Hepatic stellate cell (primary cell): ENCODE measurements at places on chromosomes 12 and 14.

GRCh38 chr14:54267172-54267571 lies 129.6 kb upstream of the CDKN3 start:
- DNase-seq = no peak

GRCh38 chr12:31440134-31440533 lies 114.2 kb upstream of the SINHCAF start:
- DNase-seq = no peak

DNA sequence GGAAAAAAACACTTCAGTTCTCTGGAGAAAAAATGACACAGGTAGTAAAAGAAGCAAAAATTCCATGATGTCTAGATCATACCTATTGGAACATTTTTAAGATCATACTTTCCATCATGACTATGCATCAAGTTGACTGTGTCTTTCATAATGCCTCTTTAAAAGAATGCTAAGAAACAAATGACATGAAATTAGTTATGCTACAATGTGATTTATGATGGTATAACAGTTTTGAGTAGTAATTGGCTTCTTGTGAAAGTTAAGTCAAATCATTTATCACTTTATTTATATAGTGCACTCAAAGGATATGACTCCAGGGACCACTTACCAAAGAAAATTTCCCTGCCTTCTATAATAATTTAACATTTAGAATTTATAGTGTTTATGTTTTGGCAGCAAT lies 28.5 kb downstream of the RASSF9 start:
- no peak for DNase-seq

DNA sequence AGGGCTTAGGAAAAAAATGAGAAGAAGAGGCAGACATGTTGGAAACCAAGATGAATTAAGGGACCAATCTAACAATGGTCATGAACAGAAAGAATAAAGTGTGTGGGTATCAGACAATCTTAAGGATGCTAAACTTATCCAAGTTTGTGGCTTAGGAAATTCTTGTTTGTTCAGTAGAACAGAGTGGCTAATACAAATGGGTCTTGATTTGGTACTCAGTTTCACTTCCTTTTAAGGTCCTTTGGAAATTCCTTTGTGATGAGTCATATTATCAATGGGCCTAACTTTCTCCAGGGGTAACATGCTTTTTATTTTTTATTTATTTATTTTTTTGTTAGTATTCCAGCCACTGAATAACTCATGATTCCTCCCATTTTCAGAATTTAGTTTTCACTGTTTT lies 1154.7 kb upstream of the FLRT2 start:
- DNase-seq = no peak

DNA sequence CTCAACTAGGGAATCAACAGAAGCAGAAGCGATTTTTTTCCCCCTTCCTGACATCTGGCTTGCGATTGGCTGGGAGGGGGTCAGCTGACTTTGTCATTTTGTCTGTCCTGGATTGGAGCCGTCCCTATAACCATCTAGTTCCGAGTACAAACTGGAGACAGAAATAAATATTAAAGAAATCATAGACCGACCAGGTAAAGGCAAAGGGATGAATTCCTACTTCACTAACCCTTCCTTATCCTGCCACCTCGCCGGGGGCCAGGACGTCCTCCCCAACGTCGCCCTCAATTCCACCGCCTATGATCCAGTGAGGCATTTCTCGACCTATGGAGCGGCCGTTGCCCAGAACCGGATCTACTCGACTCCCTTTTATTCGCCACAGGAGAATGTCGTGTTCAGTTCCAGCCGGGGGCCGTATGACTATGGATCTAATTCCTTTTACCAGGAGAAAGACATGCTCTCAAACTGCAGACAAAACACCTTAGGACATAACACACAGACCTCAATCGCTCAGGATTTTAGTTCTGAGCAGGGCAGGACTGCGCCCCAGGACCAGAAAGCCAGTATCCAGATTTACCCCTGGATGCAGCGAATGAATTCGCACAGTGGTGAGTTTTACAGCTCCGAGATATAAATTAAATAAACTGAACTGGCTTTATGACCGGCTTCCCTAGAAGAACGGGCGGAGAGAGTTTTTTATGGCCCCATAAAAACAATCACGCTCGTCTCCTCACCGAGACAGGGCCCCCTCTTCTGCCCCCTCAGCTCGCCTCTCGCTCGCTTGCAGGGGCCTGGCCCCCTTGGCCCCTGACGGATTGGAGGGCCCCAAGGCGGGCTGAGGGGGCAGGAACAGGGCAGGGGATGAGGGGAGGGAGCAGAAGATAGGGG lies at the start of gene HOXC6:
TSS of gene HOXC6 (plus strand) at position 127 of the 888 bp plus-strand sequence. CDS start at position 209, 82 bp downstream.
- DNase-seq = no peak

GRCh38 chr12:93139028-93139665 lies 210.1 kb upstream of the EEA1 start:
- no peak for DNase-seq

- no peak for DNase-seq
Measured at GRCh38 chr12:124923905-124924734, 9.7 kb upstream of the UBC start.

- DNase-seq = no peak
Measured at GRCh38 chr14:71956920-71957563, 24.8 kb downstream of the RGS6 start.

DNA sequence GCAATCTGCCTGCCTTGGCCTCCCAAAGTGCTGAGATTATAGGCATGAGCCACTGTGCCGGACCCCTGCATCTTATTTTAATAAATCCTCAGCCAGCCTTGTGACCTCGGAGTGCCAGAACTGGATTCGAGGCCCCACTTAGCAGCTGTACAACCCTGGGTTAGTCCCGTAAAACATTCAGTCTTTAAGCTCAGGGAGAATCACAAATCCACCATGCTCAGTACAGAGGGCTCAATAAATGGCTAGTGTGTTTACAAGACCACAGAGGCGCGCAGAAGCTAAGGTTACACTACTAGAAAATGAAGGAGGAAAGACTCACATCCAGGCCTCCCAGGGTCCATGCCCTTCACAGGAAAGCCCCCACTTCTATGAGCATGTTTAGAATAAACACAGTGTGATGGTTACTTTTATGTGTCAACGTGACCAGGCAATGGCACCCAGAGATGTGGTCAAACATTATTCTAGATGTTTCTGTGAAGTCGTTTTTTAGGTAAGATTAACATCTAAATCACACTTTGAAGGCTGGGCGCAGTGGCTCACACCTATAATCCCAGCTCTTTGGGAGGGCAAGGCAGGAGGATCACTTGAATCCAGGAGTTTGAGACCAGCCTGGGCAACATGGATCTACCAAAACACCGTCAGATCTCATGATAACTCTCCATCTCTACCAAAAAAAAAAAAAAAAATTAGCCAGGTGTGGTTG lies 55.3 kb downstream of the CLMN start:
- no peak for DNase-seq

DNA sequence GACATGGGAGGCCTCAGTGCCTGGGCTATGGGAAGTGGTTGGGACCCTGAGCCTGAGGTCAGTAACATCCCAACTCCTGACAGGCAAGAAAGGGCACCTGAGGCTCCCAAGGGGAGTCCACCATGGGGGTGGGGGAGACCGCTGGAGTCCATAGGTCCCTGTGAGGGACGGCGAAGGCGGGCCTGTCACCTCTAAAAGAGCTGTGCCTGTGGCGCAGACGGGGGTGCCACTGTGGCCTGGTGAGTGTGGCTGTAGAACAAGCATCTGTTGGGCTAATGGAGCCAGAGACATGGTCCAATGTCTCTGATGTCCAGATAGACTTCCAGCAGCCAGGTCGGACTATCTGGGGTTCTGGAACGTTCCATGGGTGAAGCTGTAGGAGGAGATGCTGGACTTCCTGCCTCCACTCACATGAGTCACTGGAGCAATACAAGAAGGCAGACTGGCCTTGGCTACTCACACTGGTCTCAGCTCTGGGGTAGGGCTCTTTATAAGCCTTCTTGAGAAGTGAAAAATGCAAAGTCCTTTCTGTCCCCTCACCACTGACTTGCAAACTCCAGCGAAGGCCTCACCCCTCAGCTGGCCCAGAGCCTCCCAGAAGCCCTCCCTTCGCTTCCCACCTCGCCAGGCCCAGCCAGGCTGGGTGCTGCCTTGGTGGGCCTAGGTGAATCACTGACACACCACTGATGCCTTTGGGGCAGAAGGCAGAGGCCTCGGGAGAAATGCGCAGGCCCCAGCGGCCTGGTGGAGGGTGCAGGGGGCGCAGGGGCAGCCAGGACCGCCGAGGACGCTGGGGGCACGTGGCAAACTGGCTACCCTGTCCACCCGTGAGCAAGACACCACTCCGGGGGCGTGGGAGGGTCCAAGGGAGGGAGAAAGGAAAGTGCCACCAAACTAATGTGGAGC lies 1.1 kb upstream of the TRAF3 start:
- DNase-seq = peak; percentile 81

GRCh38 chr14:54172562-54172961 lies 215.9 kb upstream of the BMP4 start:
- no peak for DNase-seq

DNA sequence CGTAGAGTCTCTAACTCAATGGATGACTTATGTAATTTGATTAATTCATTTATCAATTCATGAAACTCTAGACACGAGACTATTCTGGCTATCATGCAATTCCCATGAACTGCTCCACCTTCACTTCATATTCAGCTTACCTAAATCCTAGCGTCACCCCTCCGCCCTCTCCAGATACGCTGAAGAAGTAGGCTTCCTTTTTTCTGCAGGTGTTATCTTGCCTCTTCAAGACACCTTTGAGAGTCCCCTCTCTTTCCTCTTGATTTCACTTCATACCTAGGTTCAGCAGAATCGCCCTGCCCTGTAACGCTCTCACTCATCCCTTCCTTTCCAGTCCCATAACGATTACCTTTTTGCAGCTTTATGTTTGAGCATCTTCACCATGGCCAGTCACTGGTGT lies 4.0 kb upstream of the RNASE4 start:
- DNase-seq = no peak

- no peak for DNase-seq
Measured at GRCh38 chr12:130719263-130719859, 3.3 kb upstream of the RIMBP2 start.

GRCh38 chr12:2547273-2548044 lies 247.3 kb upstream of the FKBP4 start:
- no peak for DNase-seq

DNA sequence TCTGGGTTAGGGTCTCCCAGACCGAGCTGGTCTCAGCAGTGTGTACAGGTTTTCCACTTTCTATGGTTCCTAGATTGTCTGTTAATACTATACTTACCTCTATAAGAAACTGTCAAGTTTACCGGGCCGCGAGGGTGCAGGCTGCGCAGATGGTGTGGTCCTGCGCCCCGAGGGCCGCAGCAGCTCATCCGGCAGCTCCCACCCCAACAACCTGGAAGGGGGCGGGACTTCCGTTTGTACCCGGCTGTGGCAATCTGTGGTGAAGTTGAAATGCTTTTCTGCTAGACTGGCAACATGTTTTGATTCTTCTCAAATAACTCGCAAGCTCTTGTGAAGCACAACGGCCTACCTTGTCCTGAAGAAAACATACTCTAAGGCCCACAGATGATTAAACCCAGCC lies at the start of gene CLEC9A:
TSS of gene CLEC9A (plus strand) at position 237 of the 400 bp plus-strand sequence. CDS start 22,006 bp downstream, outside the sequence.
- no peak for DNase-seq

GRCh38 chr12:724194-724855 lies 28.1 kb upstream of the WNK1 start:
- DNase-seq = no peak

- no peak for DNase-seq
Measured at GRCh38 chr12:18165422-18165871, 75.5 kb upstream of the RERGL start.

DNA sequence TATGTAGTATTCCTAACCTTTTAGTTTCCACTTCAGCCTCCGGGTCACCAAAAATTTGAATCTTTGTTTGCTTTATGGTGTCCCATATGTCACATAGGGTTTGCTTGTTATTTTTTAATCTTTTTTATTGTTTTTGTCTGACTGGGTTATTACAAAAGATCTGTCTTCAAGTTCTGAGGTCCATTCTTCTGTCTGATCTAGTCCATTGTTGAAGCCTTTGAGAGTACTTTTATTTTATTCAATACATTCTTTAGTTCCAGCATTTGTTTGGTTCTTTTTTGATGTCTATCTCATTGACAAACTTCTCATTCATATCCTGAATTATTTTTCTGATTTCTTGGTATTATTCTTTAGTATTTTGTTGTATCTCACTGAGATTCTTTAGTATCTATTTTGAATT lies 99.8 kb downstream of the GPR65 start:
- DNase-seq = no peak

GRCh38 chr14:38799671-38800070 lies 303.4 kb downstream of the SEC23A start:
- no peak for DNase-seq

GRCh38 chr12:113056631-113057488 lies at the start of gene DTX1:
Gene DTX1 (plus strand): TSS chr12:113056730. CDS start chr12:113058193, 1,463 bp downstream.
- no peak for DNase-seq

- DNase-seq = no peak
Measured at GRCh38 chr12:41339784-41340183, 151.7 kb downstream of the PDZRN4 start.

GRCh38 chr14:90720832-90721231 lies 95.4 kb downstream of the TTC7B start:
- DNase-seq = no peak

DNA sequence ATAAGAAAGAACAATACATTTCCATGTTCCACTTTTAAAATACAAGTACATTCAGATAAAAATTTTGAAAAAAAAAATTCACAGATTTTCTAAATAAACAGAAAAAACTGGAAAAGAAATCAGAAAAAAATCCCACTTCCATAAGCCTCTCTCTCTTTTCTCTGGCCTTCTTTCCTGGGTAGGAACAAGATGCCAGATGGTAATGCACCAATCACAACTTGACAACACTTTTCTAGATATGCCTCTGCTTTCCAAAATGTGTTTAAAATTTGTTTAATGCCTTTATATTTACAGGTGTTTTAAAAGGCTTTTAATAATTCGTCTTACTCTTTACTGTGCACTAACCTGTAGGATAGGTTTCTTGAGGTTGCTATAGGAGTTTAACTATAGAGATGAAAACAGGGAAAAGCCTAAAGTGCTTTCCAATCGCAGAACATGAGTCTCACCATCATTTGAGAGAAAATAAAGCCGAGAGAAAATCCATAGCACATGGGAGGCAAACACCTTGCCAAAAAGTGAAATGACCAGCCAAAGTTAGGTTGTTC lies 74.2 kb downstream of the TMTC1 start:
- DNase-seq = no peak

DNA sequence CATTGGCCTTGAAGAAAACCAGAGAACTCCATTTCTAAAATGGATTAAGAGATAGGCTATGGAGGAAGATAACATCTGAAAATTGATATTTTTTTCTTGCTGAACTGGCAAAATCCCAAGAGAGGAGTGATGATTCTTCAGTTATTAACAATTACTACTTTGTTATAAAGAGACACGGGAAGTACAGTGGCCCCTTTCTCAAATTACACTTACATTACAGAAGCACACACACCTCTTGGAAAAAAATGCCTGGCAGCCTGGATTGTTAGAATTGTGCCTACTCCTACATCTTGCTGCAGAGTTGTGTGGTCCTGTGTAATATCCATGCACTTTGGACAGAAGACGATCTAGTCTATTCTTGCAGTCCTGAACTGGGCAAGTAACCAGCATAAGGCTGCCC lies 71.7 kb downstream of the TGFB3 start:
- no peak for DNase-seq

DNA sequence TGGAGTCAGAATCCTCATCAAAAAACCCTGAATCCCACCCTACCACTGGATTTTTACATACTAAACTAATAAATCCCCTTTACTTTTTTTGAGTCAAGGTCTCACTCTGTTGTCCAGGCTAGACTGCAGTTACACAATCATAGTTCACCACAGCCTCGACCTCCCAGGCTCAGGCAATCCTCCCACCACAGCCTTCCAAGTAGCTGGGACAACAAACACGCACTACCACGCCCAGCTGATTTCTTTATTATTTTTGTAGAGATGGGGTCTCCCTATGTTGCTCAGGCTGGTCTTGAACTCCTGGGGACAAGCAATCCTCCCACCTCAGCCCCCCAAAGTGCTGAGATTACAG lies 24.3 kb downstream of the SPTSSA start:
- DNase-seq = no peak

GRCh38 chr12:54368025-54368708 lies 3.9 kb upstream of the GPR84 start:
- no peak for DNase-seq
